ENCODE measurements at places on chromosomes 2 and 18. TPM values are rescaled to one million over a fixed set of nuclear protein-coding genes. Genes with fewer than 3 reads are reported as not detected.

GAD1 gene
- total RNA-seq, result not detected

OTOS gene
- total RNA-seq, result not detected

DNA sequence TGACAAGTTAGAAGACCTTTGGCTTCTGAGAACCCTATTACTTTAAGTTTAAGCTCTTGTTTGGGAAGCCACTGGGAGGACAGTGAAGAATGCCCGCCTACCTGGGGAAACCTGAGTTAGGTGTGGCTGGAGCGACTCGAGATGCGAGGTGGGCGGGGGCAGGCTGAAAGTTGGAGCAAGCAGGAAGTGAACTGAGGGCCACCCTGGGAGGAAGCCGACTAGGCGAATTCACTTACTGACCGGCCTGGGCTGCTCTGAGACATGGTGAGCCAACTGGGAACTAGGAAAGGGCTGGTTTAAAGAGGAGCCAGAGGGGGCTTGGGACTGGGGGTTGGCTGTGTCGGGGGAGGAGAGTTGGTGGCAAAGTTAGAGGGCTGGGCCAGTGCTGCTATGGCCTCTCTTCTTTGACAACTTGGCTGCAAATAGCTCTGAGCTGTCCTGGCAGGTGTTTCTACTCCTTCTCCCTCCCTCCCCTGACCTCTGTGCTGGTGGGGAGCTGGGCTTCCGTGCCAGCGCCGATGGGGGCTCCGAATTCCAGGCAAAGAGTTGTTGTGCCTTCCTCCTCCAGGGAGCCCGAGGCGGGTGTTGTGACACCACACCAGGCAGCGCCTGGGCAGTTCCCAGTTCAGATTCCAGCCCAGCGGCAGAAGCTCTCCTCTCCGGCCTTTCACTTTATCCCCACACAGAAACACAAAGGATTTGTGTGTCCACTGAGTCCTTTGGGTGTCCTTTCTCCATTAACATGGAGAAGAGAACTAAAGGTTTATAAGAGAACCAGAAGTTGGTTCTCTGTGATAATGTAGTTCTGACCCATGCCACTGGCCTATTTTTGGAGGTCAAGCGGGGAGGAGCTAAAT lies at the start of gene VAMP8:
Gene VAMP8 (plus strand): TSS at position 201 of the 857 bp plus-strand sequence. CDS start 61 bp downstream, at position 262.
- DNase-seq, result peak; percentile 79

DNA sequence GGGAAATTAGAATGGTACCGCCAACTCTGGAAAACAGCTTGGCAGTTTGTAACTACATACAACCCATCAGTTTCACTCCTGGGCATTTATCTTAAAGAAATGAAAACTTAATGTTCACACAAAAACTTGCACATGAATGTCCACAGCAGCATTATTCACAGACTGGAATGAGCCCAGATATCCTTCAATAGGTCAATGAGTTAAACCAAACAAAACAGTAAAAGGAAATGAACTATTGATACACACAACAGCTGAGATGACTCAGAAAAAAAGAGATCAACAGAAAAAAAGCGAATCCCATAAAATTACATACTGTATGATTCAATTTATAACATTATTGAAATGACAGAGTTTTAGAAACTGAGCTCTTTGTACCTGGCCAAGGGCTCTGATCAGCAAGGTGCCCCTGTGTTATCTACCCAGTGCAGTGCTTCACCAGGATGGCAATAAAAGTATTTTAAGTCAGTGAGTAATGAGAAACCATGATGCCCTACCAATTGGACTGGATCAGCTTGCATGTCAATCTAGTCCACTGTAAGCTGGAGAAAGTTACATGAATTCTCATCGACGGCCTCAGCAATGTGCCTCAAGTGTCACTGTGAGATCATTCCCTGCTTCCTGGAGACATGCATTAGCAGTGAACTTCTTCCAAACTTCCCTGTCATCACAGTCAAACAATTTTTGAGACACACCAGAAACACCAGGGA lies 21.9 kb downstream of the TMEM237 start:
- no peak for DNase-seq

GRCh38 chr2:192398236-192398635 lies 203.5 kb upstream of the TMEFF2 start:
- no peak for DNase-seq

DNA sequence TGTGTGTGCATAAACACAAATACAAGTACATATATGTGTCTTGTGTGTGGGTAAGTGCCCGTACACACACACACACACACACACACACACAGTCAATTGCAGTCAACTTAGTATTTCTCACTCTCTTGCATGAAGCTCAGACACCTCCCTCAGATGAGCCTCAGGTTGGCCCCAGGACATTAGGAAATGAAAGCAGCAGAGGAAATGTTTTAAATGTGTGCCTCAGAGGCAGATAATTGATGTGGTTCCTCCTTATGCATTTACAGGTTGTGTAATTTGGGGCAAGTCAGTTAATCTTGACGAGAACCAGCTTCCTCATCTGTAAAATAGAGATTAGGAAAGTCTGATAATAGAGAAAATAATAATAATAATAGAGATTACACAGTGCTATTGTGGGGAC lies 814.0 kb upstream of the ID2 start:
- DNase-seq, result no peak

GRCh38 chr2:4134551-4135550 lies 431.5 kb downstream of the DCDC2C start:
- DNase-seq, result no peak

- DNase-seq, result no peak
These were observed 72.2 kb upstream of the RBM44 start for GRCh38 chr2:237726401-237726830.

DNA sequence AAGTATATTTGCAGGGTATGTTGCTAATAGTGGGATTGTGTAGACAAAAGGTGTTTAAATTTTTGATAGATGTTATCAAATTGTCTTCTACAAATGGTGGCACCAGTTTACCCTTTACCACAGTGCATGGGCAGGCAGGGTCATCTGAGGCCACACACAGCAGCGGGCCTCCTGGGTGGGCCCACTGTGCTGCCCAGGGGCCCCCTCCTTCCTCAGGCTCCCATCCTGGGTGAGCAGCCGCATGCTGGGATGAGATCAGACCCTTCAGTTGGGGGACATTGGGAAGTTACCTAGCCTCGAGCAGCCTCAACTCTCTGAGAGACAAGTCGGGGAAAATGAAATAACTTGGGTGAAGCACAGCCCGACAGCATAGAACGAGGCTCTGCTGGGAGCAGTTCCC lies 9.7 kb downstream of the MYO7B start:
- no peak for DNase-seq

DNA sequence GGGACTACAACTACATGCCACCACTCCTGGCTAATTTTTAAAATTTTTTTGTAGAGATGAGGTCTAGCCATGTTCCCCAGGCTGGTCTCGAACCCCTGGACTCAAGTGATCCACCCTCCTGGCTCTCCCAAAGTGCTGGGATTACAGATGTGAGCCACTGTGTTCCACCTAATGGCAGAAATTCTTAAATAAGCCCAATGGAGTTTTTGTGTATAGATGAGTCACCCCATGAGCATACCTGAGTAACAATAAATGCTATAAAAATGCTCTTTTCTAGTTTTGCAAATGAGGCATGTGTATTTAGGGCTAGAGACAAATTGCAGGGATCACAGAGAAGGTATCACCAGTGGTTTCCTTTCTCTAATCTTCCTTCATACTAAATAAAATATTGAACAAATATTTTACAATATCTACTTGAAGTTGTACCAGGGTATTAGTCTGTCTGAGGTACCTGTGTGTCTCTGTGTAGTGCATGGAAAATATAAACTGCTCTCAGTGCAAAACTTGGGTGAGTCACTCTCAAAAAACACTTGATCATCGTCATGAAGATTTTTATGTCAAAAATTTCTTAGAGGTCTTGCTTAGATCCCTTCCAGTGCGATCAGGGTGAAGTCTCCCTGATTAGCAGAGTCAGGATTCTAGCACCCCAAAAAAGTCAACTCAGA lies 337.1 kb upstream of the MMADHC start:
- DNase-seq, result no peak

- no peak for DNase-seq
These were observed 15.8 kb downstream of the KYNU start for GRCh38 chr2:142893241-142893640.

DNA sequence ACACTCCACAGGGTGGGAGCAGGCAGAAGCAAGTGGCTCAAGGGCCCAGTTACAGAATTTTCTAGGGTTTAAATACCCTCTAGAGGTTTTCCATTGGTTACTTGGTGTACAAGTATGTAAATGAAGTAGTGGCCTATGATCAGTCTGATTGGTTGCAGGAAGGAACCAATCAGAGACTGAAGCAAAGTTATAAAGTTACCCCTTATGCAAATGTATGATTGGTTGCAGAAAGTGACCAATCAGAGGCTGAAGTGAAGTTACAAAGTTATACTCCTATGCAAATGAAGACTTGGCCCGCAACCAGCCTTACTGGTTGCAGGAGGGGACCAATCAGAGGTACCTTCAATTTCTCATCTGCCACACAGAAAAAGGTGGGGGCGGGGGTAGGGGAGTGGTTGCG lies 154.6 kb downstream of the INO80D start:
- no peak for DNase-seq

- peak; percentile 48 for DNase-seq
These were observed 260.8 kb downstream of the TGIF1 start for GRCh38 chr18:3710712-3711301.

GRCh38 chr2:147198651-147199171 lies 646.1 kb upstream of the ACVR2A start:
- DNase-seq, result no peak

DNA sequence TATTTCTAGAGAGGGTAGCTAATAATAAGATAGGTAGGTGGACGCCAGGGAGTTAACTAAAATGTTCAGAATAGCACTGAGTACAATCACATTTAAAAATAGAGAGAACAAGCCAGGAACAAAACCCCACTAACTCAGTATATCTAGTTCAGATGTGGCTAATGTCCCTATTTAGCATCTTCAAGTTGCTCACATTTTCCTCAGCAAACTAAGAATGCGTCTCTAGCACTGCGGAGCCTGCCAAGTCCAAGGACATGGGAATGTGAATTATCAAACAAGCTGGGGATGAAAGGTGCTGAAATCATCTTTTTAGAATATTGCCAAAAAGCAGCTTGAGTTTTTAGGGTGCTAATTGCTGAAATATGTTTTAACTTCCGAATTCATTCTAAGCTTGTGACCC lies 398.5 kb upstream of the FIGN start:
- no peak for DNase-seq

- no peak for DNase-seq
These were observed 41.0 kb upstream of the MGAT4A start for GRCh38 chr2:98771721-98772524.

Data from psoas muscle (tissue), 8 donors.